ENCODE measurements at places on chromosomes 3 and 15. TPM values are rescaled to one million over a fixed set of nuclear protein-coding genes. Genes with fewer than 3 reads are reported as not detected.

The C3orf85 gene
- total RNA-seq, result not detected

The FES gene
- 19.3 TPM for total RNA-seq

The SPSB4 gene
- 7.1 TPM for total RNA-seq

- DNase-seq, result no peak
Measured at GRCh38 chr15:99176757-99177156, 71.9 kb downstream of the SYNM start.

DNA sequence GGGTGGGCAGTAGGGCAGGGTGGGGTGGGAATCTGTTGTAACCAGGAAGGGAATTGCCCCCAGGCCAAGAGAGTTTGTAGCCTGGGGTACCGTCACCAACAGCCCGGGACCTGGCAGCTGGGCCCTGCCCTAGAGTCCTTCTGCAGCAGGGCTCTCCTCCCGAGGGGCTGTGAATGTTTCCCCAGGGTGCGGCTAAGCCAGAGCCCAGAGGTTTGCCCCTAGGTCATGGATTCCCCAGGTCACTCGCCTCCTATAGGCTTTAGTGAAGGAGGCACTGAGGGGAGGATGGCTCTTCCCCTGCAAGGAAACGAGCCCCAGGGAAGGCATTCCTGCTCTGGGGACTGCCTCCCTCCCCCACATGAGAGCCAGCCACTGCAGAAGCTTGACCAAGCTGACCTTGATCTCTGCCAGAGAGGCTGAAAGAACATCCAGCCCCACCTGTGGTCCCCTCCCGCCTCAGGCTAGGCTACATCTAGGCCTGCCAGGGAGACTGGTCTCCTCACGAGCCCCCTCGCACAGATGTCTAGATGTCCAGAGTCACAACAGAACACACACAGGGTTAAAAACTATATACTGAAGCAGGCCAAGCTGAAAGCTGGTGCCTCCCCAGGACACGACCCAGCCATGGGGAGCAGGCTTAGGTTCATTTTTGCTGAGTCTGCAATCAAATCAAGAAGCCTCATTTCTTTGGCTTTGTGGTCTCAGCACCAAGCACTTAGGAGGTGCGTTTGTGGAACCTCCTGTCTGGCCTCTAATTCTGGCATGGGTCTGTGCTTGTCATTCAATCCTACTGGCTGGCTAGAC lies 69.1 kb upstream of the TAMM41 start:
- no peak for DNase-seq

The ARL14 gene
- not detected for total RNA-seq

- DNase-seq, result no peak
Measured at GRCh38 chr3:2094941-2095340, 3.7 kb upstream of the CNTN4 start.

The STRA6 gene
- not detected for total RNA-seq

DNA sequence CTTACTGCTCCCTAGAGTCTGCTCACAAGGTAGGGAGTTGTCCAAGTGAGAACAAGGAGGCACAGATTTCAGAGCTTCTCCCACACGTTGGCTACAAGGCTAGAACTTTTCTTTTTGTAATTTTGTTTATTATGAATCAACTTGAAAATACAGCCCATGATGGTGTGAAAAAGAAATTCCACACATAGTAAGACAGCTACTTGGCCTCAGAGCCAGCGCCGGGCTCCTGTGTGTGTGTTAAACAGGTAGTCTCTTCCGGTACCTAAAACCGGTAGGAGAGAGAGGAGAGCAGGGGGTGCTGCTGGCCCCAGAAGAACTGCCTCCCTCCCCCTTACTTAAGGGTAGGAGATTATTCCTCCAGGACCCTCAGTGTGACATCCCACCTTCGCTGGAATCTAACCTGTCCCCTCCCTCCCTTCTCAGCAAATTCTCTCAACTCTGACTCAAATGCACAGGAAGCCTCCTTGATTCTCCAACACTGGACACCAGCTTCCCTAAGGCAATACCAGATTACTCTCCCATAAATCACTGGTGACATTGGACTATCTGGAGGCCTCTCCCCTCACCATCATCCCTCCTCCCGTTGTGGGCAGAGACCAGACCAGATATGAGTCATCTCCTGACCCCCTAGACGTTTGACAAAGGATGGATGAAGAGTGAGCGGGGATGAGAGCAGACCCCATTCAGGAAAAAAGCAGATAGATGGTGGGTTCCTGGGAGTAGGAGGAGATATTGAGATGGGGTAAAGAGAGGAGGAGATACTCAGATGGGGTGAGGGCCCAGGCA lies 4.5 kb upstream of the IP6K1 start:
- no peak for DNase-seq

- DNase-seq, result no peak
Measured at GRCh38 chr15:26260517-26261133, 397.5 kb upstream of the ATP10A start.

DNA sequence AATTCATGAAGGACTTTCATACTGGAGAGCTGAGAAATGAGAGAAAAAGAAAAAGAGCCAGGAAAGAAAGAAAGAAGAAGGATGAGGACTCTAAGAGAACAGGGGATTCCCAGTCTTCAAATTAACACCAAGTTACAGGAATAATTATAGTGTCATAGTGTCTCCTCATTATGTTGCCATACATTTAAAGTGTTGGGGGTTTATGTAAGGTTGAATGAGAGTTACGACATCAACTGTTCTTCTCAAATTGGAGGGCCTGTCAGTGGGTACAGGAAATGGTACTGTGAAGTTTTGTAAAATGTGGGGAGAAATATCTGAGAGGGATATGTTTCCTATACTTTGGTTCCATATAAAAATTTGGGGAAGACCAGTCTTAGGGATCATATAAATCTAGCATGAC lies 12.3 kb upstream of the CD200 start:
- DNase-seq, result no peak

DNA sequence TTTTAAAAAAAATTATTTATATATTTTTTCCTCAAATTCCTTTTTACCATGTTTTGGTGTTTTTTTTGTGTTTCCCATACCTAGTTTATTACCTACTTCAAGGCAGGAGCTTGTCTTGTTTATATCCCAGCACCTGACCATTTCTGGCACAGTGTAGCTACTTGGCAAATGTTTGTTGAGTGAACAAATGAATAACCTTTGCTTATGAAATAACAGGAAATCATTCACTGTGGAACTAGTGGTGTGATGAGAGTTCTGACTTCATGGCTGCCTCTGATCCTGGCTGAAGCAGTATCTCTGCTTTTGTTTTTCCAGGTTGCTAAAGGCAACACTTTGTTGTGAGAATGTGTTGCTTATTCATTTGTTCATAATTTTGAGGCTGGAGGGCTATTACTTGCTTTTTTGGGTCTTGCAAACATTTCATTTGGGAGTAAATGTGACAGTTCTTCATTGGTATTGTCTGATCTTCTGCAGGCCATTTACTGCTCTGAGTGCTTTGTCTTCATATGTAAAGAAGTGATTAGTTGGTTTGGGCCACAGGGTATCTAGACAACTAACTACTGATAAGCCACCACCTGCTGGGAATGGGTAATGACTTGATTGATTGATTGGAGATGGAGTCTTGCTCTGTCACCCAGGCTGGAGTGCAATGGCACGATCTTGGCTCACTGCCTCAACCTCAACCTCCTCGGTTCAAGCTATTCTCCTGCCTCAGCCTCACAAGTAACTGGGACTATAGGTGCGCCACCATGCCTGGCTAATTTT lies 5.7 kb downstream of the RAD54L2 start:
- no peak for DNase-seq

Data from Right ventricle myocardium inferior (tissue), 1 donor.